ENCODE measurements at places on chromosomes 1 and 21.

- no peak overlapping the region for H3K27ac ChIP-seq
- H3K27me3 ChIP-seq, result no peaks in the 10 kb centered on the region
- H3K4me1 ChIP-seq, result no peaks in the 10 kb centered on the region
- no peak overlapping the region for H3K4me3 ChIP-seq
- no peak for DNase-seq
These were observed 72.9 kb downstream of the CCDC185 start for GRCh38 chr1:223466151-223466550.

GRCh38 chr1:225853441-225853840, 28.7 kb downstream of the TMEM63A start:
- H3K36me3 ChIP-seq, result peaks cover 50% of the 10 kb centered on the region
- DNase-seq, result no peak
- H3K4me1 ChIP-seq, result peaks cover 44% of the 10 kb centered on the region
- no peak overlapping the region for H3K4me3 ChIP-seq
- H3K27me3 ChIP-seq, result no peaks in the 10 kb centered on the region

- no peak for DNase-seq
- no peak overlapping the region for H3K27ac ChIP-seq
- no peaks in the 10 kb centered on the region for H3K4me1 ChIP-seq
- H3K27me3 ChIP-seq, result peaks cover 32% of the 10 kb centered on the region
- H3K4me3 ChIP-seq, result no peak overlapping the region
These were observed 65.3 kb downstream of the KLHDC7A start for GRCh38 chr1:18546026-18546425.

GRCh38 chr1:225447650-225448089, 19.8 kb upstream of the LBR start:
- H3K36me3 ChIP-seq, result no peaks in the 10 kb centered on the region
- no peak overlapping the region for H3K27ac ChIP-seq
- DNase-seq, result no peak
